HepG2 (cell line): ENCODE measurements at places on chromosomes 1 and 21. TPM values are rescaled to one million over a fixed set of nuclear protein-coding genes. Genes with fewer than 3 reads are reported as not detected.

Gene BEST4
- total RNA-seq, result 1.4 TPM in 2 replicates

Gene PSMG1
- total RNA-seq, result 173 and 184 TPM in 2 replicates

Gene CFAP107
- total RNA-seq, result not detected in 2 replicates

GRCh38 chr1:94105957-94106529 lies 14.9 kb downstream of the ABCA4 start:
- H3K27ac ChIP-seq, result no peak overlapping the region
- no peaks in the 10 kb centered on the region for H3K36me3 ChIP-seq
- H3K27me3 ChIP-seq, result peaks cover 24% of the 10 kb centered on the region; the same call in 2 of the 3 replicates
- H3K4me1 ChIP-seq, result peaks cover 35% of the 10 kb centered on the region
- DNase-seq, result no peak

GRCh38 chr1:51729824-51730301 lies 113.0 kb downstream of the OSBPL9 start:
- no peaks in the 10 kb centered on the region; the same call in 1 of the 2 replicates for H3K27me3 ChIP-seq
- H3K27ac ChIP-seq, result peak overlapping the region; percentile 88
- DNase-seq, result no peak
- H3K36me3 ChIP-seq, result no peaks in the 10 kb centered on the region
- H3K4me1 ChIP-seq, result peaks cover 58% of the 10 kb centered on the region
- peak overlapping the region; percentile 89 for H3K4me3 ChIP-seq

GRCh38 chr1:203085528-203086406 lies at the start of gene MYOG:
MYOG (minus strand) TSS chr1:203086012; CDS start chr1:203085961, 51 bp downstream.
- H3K27me3 ChIP-seq, result peaks cover 33% of the 10 kb centered on the region; the same call in 2 of the 3 replicates
- no peak within 1 kb of the TSS for H3K27ac ChIP-seq
- no peak for DNase-seq
- no peaks in the 10 kb centered on the region for H3K4me1 ChIP-seq

DNA sequence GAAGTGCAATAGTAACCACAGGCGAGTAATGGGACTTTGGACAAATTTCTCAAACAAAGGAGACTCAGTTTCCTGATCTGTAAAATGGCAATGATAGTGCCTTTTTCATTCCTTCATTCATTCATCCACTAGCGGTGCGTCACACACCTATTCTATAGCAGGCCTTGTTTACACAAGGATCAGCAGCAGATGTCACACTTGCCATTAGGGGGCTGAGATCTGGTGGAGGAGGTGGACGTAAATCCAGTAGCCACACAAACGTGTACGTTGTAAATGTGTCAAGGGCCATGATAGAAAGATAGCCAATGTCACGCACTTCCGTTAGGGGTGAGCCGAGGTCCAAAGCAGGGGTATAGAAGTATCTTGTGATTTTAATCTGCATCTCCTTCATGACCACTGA lies 34.2 kb downstream of the SERINC2 start:
- H3K4me3 ChIP-seq, result no peak overlapping the region
- no peaks in the 10 kb centered on the region for H3K36me3 ChIP-seq
- peak overlapping the region; percentile 53 for H3K27ac ChIP-seq
- peak; percentile 56 for DNase-seq
- no peaks in the 10 kb centered on the region for H3K27me3 ChIP-seq

DNA sequence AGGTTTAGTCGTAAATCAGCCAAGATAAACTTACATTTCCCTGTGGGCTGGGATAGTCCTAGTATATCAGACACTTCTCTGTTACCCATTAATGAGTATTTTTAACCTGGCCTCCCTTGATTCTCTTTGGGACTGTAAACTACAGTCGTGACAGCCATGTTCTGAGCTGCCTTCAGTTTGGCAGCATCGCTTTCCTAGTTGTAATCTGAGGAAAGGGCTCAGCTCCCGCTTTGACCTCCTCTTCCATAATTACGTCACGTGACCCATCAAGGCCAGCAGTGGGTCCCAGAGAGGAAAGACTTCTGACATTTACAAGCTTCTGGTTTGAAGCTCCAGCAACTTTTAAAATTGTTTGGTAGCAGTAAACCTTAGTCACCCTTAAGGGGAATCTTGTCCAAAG lies 34.6 kb upstream of the MTR start:
- H3K27me3 ChIP-seq, result no peaks in the 10 kb centered on the region
- no peak for DNase-seq
- no peaks in the 10 kb centered on the region for H3K36me3 ChIP-seq
- no peak overlapping the region for H3K27ac ChIP-seq
- peaks cover 27% of the 10 kb centered on the region for H3K4me1 ChIP-seq
- H3K4me3 ChIP-seq, result no peak overlapping the region

GRCh38 chr1:162256287-162256686 lies 120.4 kb downstream of the SPATA46 start:
- peak overlapping the region; percentile 12 for H3K27ac ChIP-seq
- no peaks in the 10 kb centered on the region for H3K27me3 ChIP-seq
- DNase-seq, result peak; percentile 61

DNA sequence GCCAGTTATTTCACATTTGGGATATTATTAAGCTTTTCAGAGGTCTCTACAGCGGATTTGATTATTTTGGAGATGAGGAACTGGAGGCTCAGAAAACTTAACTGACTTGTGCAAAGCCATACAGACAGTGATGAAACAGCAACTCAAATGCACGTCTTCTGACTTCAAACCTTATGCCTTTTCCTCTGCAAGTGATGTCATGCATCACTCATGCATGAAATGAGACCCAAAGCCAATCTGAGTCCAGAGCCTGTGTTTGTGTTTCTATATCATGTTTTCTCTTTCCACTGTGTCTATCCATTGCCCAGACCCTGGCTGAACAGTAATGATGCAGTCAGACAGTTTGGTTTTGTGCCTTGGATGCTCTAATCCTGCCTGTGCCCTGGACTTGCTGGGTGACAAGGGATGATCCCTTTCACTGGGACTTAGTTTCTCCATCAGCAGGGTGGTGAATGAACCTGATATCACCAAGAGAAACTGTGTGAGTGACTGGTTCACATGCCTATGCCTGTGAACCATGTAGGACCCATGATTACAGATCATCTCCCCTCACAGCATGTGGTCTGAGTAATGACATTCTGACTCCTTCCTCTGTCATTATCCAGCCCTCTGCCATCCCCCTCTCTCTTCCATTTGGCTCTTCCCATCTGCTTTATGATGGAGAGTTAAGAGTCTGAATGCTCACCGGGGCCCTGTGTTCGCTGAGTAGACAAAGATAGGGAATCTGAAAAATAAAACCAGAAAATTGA lies 33.4 kb downstream of the SLAMF6 start:
- H3K27me3 ChIP-seq, result no peaks in the 10 kb centered on the region
- H3K4me3 ChIP-seq, result no peak overlapping the region
- H3K36me3 ChIP-seq, result no peaks in the 10 kb centered on the region
- H3K27ac ChIP-seq, result no peak overlapping the region
- DNase-seq, result no peak
- no peaks in the 10 kb centered on the region for H3K4me1 ChIP-seq

DNA sequence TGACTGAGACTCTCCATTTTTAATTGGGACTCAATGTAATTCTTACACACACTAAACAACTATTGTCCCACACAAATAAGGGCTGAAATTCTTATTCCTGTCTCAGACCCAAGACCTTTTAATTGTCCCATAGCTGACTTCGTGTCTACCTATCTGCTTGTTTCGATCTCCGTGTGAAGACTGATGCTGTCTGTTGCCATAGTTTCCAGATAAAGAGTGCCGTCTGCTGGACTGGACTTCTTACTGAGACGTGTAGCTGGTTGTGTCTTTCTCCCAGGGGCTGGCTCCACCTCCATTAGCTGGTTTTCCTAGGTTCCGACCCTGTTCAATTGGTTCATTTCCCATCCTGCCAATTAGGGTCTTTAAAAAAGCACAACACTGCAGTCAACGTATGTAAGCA lies 235.3 kb upstream of the PLXNA2 start:
- no peak overlapping the region for H3K4me3 ChIP-seq
- DNase-seq, result no peak
- H3K4me1 ChIP-seq, result no peaks in the 10 kb centered on the region
- H3K27ac ChIP-seq, result no peak overlapping the region
- no peaks in the 10 kb centered on the region for H3K27me3 ChIP-seq
